Right forelimb (tissue), 1 donor: ENCODE measurements at places on chromosomes 7 and 10.

GRCh38 chr10:118272149-118272721, 69.9 kb downstream of the FAM204A start:
- DNase-seq, result no peak

- DNase-seq, result no peak
Observed at GRCh38 chr10:133347710-133348517, 741 bp downstream of the PRAP1 start.

DNA sequence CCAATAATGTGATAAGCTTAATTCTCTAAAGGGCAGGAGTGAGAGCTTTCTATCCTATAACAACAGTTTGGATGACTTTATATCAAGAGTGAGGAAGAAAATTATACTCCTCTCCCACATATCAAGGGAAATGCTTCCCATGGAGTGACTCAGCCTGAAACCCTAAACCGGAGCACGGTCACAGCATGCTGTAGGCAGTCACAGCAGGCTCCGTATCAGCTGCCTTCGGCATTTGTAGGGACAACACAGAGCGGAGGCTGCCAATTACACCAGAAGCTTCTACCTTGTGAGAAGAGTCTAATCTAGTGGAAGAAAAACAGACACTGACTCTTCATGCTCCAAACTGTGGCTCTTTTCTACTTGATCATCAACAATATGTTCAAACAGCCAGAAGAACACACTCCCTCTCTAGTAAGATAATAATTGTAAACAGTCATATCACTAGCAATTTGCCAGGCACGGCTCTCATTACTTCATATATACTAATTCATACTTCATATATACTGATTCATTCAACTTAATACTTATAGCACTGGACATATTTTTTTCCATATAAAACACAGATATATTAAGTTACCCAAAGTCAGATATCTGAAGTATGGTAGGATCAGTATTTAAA, 65.9 kb downstream of the DGKB start:
- peak; percentile 38 for DNase-seq

- no peak for DNase-seq
Observed at GRCh38 chr10:92894081-92894655, 45.8 kb downstream of the EXOC6 start.

GRCh38 chr7:14786314-14786895, 116.1 kb downstream of the DGKB start:
- DNase-seq, result no peak

DNA sequence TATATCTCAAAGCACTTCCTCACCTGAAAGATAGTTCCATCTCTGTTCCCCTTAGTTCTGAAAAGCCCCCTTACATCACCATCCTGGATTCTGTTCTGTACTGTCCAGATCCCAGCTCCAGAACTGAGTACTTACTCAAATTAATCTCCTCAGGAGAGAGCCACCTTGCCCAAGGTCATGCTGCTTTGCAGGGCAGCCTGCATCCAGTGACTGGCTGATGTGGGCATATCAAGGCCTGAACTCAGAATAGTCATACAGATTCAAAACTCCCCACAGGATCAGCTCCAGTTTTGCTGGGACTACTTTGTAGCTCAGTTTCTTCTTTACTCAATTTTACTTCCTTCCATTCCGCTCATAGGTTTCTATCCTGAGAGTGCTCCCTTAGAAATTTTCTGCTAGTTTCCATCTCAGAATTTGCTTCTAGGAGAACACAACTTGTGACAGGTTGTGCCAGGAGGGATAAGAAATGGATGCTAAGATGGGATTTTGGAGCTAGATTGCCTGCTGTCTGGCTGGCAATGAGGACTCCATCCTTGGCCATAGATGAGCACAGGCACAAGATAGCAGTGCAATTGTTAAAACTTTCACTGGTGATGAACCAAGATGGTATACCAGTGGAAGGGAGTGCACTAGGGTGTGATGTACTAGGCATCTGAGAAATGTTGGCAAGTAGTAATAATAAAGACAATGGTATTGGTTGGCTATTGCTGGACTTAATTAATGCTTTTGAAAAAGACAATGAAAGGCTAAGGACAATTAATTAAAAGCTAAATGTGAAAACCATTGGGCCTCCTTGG, 17.3 kb downstream of the SRGN start:
- DNase-seq, result no peak

DNA sequence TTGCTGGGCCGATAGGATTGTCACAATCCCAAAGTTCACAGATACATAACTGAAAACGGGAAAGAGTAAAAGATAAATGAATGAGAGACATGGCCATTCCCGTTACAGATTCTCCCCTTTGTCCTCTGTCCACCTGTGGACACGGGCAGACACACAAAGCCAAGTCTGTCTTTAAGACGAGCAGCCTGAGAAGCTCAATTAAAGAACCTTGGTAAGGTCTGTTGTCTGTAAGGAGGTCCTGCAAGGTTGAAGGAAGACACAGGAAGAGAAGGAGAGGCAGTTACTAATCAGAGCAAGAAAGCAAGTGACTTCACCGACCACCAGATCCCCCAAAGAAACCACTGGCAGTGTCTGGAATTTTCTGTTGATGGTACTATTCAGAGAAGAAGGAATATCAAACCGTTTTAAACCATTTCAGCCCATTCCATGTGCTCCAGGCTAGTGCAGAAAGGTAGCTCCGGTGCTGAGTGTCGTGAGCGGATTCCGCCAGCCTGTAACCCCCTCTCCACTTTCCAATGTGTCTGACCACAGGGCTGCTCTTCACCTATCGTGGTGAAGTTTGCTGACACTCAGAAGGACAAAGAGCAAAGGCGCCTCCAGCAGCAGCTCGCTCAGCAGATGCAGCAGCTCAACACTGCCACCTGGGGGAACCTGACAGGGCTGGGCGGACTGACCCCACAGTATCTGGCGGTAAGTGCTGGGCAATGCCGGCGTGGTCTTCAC, 252.6 kb downstream of the CELF2 start:
- peak; percentile 88 for DNase-seq

DNA sequence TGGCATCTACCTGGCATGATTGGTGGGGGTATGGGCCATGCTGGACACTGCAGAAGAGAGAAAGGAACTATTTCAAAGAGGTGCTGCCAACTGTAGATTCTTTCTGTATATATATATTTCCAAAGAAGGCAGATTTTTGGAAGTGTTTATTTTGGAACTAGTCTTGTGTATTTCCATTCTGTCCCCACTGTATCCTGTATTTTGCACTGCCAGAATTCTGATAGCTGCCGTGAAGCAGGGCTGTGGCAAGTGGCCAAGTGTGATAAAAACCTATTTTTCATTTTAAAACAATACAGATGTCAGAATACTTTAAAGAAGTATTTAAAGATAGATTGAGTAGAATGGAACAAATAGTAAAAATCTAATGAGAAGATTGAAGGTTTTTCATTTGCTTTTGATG, 17.1 kb downstream of the MCU start:
- DNase-seq, result no peak
